ENCODE measurements at places on chromosomes 1 and 21. TPM values are rescaled to one million over a fixed set of nuclear protein-coding genes. Genes with fewer than 3 reads are reported as not detected.

PCP4 gene
- not detected for total RNA-seq

GRCh38 chr1:4018466-4019146 lies 118.5 kb upstream of the C1orf174 start:
- no peak for DNase-seq

CTSS gene
- total RNA-seq: not detected

SAMSN1 gene
- total RNA-seq: 0.90 TPM

DNA sequence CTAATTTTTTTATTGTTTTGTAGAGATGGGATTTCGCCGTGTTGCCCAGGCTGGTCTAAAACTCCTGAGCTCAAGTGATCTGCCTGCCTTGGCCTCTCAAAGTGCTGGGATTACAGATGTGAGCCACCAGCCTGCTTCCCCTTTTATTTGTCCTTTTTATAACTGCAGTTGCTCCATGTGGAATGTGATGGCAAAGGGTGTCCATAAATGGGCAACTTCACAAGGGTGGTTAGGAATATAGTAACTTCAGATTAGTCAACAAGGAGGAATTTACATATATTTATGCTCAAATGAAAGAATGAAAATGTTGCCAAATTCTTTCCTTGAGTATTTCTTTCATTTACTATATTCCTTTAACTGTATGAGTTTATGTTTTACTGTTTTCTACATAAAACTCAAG lies 182.9 kb downstream of the BACH1 start:
- no peak for DNase-seq

GRCh38 chr1:48242141-48242736 lies 19.7 kb downstream of the SLC5A9 start:
- no peak for DNase-seq

- DNase-seq: no peak
Measured at GRCh38 chr1:170494369-170494768, 37.6 kb upstream of the GORAB start.

DNA sequence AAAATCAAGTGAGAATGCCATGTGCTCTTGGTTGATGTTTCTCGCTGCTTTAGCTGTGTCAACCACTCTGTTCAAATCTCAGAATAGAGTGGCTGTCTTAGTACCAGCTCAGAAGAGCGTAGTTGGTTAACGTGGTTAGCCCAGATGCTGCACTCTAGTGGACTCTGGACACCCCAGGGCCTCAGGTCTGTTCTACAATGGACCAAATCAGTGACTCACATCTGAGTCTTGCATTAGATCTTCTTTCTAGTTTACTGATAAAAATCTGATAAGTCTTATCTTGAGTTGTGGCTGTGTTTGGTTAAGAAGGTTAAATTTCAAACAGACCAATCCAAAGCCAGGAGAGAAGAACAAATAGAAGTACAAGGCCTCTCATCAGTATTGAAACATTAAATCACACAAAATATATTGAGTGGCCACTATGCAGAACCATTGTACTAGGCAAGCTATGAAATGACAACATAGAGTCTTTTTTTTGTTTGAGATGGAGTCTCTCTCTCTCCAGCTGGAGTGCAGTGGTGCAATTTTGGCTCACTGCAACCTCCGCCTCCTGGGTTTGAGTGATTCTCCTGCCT lies 104.1 kb downstream of the NR5A2 start:
- DNase-seq: no peak

GRCh38 chr1:45123358-45123757 lies 83.0 kb downstream of the ZSWIM5 start:
- no peak for DNase-seq

DNA sequence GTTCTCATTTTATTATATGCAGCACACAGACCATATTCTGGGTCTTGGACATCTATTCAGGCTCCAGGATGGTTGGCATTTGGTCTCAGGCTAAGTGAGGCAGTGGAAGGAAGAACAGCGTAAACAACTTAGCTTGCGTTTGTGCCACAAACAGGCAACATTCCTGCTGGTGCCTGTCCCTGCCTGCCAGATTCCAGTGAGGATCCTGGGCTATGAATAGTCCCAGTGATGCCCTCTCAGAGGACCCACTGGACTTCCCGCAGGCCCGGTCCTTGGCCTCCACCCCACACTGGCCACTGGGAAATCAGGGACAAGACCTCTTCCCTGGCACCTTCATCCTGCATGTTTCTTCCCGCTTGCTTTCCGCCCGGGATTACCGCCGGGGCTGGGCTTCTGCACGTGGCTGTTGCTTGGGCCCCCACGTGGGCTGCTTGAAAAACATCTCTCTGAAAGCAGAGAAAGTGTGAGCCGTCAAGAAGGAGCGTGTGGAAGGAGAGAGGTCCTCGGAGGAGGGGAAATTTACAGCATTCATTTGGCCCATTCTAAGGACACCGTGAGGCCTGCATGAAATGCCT lies 145.1 kb upstream of the WNT4 start:
- peak; percentile 69 for DNase-seq

- DNase-seq: no peak
Measured at GRCh38 chr1:11485191-11485590, 6.2 kb downstream of the DISP3 start.

GRCh38 chr1:147292012-147292411 lies 49.5 kb downstream of the CHD1L start:
- no peak for DNase-seq

ZNF362 gene
- 26.4 TPM for total RNA-seq

- DNase-seq: no peak
Measured at GRCh38 chr1:92759361-92759760, 25.5 kb downstream of the EVI5 start.

OR2T3 gene
- not detected for total RNA-seq

DNA sequence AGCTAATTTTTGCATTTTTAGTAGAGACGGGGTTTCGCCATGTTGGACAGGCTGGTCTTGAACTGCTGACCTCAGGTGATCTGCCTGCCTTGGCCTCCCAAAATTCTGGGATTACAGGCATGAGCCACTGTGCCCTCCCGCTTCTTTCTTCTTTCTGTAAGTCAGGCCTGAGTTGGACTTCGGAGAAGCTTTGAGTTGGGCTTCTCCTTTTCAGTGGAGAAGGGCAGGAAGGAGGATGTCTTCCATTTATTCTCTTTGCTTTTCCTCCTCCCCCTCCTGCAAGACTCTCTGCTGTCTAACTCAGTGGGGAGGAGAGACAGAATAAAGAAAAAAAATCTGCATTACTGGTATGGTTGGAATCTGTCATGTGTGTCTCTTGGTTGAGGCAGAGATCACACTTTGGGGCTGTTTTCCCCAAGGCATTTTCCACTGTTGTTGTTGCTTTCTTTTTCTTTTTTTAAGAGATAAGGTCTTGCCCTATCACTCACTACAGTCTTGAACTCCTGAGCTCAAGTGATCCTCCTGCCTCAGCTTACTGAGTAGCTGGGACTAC lies 13.2 kb upstream of the DEGS1 start:
- no peak for DNase-seq

DNA sequence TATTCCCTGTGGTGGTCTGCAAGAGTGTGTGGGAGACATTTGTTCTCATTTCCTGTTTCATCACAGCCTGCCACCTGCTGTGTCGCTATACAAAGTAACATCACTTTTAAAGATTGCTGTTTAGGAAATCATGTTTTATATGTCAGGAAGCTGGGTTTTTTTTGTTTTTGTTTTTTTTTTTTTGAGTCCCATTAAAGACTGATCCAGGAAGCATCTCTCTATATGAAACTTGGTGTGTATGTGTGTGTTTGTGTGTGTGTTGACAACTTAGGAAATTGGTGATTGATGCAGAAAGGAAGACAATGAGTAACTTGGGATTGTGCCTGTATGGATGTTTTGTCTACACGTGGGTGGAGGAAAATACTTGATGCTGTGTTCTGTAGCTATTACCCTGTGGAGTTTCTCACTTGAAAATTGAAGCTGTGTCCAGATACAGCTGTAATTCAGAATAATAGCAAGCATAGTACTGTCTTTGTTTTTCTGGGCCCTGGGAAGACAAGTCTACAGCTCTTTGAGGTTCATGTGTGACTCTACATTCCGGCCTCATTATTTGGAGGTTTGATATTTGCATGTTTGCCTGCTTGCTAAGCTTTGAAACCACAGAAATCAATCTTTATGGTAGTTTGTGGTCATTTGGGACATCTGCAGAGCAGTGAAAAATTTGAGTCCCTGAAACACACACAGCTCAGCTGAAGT lies 47.9 kb downstream of the LAMC1 start:
- DNase-seq: peak; percentile 11

DNA sequence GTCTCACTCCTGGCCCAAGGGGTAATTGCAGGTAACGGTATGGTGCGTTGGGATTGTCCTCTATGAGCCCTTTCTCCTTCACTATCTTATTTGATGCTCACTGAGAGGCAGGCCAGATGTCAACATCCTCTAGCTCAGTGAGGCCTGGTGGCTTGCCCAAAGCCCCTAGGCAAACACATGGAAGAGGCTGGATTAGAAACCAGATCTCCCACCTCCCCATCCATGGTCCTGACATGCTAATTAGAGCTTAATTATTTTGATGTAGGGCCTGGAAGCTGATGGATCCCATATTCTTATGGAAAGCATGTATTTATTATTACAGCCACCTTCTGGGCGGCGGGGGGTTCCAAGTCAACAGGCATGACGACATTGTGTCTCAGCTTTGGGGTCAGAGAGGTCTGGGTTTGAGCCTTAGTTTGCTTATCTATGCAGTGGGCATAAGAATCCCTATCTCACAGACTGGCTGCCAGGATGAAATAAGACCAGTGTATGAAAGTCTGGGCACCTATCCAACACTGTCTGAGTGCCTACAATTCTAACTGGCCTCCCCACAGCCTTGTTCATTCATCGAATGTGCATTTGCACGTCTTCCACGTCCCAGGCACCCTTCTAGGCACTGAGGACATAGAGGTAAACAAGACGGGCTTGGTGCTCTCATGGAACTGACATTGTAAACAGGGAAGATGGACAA lies 6.2 kb downstream of the SMPDL3B start:
- no peak for DNase-seq

GRCh38 chr21:39209334-39209688 lies 26.1 kb upstream of the PSMG1 start:
- DNase-seq: no peak

BSND gene
- 0.30 TPM for total RNA-seq

FMN2 gene
- total RNA-seq: 0.83 TPM

DNA sequence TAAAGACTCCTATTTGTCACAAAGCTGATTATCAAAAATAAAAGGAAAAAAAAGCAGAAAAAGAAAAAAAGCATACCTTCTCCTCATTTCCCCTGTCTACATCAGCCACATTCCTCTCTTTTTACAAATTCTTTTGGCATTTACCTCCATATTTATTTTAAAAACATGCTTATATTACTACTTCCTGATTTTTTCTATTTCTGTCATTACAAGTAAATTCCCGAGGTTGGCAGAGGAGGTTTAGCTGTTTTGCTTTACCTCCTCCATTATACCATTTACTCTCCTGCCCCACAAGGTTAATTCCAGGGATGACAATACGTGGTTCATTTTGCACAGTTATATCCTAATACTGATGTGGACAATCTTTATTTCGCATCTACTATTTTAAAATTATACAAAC lies 26.3 kb upstream of the CD34 start:
- DNase-seq: no peak

SGIP1 gene
- total RNA-seq: not detected

GUCA2B gene
- not detected for total RNA-seq

GRCh38 chr1:27397749-27398148 lies 5.3 kb downstream of the GPR3 start:
- peak; percentile 83 for DNase-seq

DNA sequence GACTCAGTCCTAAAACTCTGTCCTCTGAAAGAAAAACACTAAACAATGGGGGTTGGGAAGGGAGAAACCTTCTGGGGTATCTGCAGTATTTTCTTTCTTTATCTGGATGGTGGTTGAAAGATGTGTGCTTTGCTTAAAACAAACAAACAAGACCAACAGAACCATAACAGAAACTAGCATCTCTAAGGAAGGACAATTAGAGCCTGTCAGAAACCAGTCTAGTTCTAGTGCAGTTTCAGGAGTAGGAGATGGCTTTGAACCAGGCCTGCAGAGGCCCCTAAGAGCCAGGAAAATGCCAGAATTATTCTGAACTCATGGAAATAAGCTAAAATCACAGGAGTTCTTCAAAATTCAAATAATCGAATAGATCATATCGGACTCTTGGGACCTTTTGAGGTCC lies 18.5 kb downstream of the ILDR2 start:
- DNase-seq: no peak

- no peak for DNase-seq
Measured at GRCh38 chr1:100799954-100800612, 80.5 kb downstream of the VCAM1 start.

- DNase-seq: peak; percentile 98
Measured at GRCh38 chr1:15409388-15410222, at the start of gene EFHD2. Gene EFHD2, plus strand, starts transcription at chr1:15409888. Its CDS starts 84 bp downstream, at chr1:15409972.

DNA sequence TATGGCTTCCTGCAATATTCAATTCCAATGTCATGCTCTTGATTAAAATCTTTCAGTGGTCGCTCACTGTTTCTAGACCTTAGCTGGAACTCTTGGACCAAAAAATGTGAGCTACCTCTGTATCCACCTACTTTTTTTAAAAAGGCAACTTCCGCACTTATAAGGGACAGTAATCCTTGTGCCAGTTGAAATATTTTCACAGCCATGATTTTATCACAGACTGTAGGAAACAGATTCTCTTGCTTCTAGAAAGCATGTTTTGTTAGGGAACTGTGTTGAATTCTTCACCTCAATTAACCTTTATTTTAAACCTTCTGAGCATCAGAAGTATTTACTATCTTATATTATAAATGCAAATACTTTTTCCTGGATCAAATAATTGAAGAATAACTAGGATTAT lies 296.0 kb upstream of the ST6GALNAC5 start:
- DNase-seq: no peak

DNA sequence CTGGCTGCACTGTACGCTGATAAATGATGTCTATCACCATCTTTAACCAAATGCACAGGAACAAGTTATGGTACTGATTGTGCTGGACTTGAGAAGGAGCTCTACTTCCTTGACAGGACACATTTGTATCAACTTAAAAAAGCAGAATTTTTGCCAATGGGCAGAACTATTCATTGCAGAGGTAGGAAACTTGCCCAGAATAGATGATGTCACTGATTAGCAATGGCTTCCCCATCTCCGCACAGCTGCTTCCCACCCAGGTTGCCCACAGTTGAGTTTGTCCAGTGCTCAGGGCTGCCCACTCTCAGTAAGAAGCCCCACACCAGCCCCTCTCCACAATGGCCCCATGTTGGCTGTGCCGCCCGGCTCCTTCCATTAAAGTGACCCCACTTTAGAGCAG lies 33.4 kb downstream of the CAPN2 start:
- DNase-seq: no peak

GRCh38 chr1:112716133-112716720 lies 1.1 kb upstream of the PPM1J start:
- DNase-seq: peak; percentile 93

CLCNKB gene
- total RNA-seq: 2.4 TPM

GRCh38 chr1:113094506-113094905 lies 21.5 kb downstream of the LRIG2 start:
- no peak for DNase-seq

GRCh38 chr21:14056771-14057191 lies 154.0 kb downstream of the LIPI start:
- no peak for DNase-seq

TBX15 gene
- total RNA-seq: 22.9 TPM

- no peak for DNase-seq
Measured at GRCh38 chr1:152525080-152525641, 10.9 kb downstream of the CRCT1 start.
